Vagina (tissue), 2 donors: ENCODE measurements at places on chromosomes 16 and 17.

GRCh38 chr17:47465165-47465564 lies 65.7 kb upstream of the NPEPPS start:
- H3K27ac ChIP-seq: no peak overlapping the region
- H3K36me3 ChIP-seq: no peaks in the 10 kb centered on the region
- no peak for DNase-seq
- no peak overlapping the region for H3K4me3 ChIP-seq
- H3K4me1 ChIP-seq: no peaks in the 10 kb centered on the region

- no peak for DNase-seq
- no peak overlapping the region for H3K27ac ChIP-seq
- H3K4me1 ChIP-seq: peaks cover 6% of the 10 kb centered on the region
- H3K27me3 ChIP-seq: no peaks in the 10 kb centered on the region
Observed at GRCh38 chr17:66399441-66399840, 97.0 kb downstream of the PRKCA start.

DNA sequence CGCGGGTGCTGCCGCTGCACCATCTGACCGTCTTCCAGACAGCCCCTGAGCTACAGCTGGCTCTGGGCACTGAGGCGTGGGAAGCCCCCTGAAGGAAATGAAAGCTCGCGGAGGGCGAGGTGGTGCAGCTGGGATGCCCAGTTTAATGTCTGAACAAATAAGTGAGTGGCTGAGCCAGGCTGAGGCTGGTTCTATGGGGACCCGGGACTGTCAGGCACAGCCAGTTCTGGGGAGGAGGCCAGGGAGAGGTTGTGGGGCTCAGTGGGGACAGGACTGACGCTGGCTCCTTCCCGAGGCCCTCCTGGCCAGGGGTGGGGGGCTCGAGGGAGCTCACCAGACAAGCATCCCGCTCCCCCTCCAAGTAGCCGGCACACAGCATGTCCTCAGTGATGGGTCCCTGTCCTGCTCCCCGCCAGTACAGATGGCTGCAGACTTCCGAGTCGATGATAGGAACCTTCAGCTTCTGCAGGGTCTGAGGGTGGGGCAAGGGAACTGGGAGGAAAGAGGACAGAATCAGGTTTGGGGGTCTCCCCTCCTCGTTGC lies 4.4 kb downstream of the PRSS22 start:
- no peak for DNase-seq
- H3K27ac ChIP-seq: no peak overlapping the region
- H3K4me1 ChIP-seq: no peaks in the 10 kb centered on the region
- no peaks in the 10 kb centered on the region for H3K36me3 ChIP-seq

GRCh38 chr17:76796081-76796480 lies 58.2 kb downstream of the MFSD11 start:
- no peaks in the 10 kb centered on the region for H3K36me3 ChIP-seq
- no peak for DNase-seq
- H3K4me3 ChIP-seq: no peak overlapping the region
- H3K27me3 ChIP-seq: no peaks in the 10 kb centered on the region
- H3K27ac ChIP-seq: no peak overlapping the region

DNA sequence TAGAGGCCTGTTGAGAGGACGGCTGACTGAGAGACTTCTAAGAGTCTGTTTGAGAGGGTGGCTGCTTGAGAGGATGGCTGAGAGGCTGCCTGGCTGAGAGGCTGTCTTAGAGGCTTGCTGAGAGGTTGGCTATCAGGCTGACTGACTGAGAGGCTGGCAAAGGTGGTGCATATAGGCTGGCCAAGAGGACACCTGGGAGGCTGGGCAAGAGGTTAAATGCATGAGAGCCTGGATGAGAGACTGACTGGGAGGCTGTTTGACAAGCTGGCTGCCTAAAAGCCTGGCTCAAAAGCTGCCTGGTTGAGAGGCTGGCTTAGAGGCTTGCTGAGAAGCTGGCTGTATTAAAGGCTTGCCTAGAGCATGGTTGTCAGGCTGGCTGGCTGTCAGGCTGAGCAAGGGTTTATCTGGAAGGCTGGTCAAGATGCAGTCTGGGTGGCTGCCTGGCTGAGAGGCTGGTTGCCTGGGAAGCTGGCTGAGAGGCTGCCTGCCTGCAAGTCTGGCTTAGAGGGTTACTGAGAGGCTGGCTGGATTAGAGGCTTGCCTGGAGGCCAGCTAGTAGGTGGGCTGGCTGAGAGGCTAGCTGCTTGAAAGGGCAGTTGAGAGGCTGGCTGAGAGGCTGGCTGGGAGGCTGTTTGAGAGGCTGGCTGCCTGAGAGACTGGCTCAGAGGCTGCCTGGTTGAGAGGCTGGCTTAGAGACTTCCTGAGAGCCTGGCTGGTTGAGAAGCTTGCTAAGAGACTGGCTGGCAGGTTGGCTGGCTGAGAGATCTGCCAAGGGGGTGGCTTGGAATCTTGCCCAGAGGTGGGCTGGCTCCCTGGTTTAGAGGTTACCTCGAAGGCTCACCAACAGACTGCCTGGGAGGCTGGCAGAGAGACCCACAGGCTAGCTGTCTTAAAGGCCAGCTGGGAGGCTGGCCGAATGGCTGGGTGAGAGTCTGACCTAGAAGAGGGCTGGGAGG lies 38.3 kb upstream of the ACSM2B start:
- H3K4me3 ChIP-seq: peak overlapping the region; percentile 37
- peak; percentile 78 for DNase-seq
- H3K27me3 ChIP-seq: no peaks in the 10 kb centered on the region

DNA sequence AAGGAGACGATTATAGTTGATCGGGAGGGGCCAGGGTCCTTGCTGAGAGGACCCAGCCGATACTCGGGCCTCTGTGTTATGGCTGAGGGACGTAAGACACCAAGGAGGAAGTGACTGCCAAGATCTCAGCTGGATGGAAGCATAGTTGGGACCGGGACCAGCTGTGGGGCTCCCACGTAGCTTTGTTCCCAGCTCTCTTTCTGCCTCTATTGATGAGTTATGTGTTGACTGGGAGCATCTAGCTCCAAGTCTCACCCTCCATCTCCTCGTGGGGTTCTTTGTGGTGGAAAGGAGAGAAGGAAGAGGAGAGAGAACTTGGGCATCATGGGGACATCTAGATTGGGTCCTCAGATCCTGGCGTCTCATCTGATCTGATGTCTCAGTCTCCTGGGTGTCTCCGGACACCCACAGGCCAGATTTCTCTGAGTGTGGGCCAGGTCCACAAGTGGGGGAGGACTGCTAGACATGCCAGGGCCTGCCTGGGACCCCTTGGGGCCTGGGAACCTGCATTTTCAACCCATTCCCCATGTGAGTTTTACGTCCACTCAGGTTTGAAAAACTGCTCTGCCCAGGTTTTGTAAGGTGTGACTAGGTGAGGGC lies 1.0 kb downstream of the MGRN1 start:
- peaks cover 22% of the 10 kb centered on the region for H3K4me1 ChIP-seq
- no peaks in the 10 kb centered on the region for H3K27me3 ChIP-seq
- no peak for DNase-seq
- H3K36me3 ChIP-seq: no peaks in the 10 kb centered on the region
- peak overlapping the region; percentile 89 for H3K4me3 ChIP-seq
- peak overlapping the region; percentile 92 for H3K27ac ChIP-seq

- H3K27me3 ChIP-seq: no peaks in the 10 kb centered on the region
- no peaks in the 10 kb centered on the region for H3K36me3 ChIP-seq
- H3K4me3 ChIP-seq: no peak overlapping the region
- no peak overlapping the region for H3K27ac ChIP-seq
Observed at GRCh38 chr17:36151891-36152638, 24.4 kb downstream of the TBC1D3B start.

DNA sequence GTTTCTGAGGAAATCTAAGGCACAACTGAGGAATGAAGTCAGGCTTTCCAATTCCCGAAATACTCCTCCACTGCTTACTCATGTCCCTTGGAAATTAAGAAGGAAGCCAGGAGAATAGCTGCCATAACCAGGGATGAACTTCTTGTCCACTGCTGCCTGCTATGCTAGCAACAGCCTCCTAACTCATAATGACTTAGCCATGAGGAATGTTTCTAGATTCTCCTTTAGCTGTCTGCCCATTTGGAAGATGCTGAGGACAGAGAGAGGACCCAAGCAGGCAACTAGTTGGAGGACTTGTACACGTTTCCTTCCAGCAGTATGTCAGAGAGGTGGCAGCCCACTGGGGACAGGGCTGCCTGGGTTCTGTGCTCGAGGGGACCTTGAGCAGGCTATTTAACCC lies 939 bp upstream of the CCL2 start:
- no peak overlapping the region for H3K4me3 ChIP-seq
- no peak for DNase-seq
- peak overlapping the region; percentile 84 for H3K27ac ChIP-seq
- H3K36me3 ChIP-seq: no peaks in the 10 kb centered on the region
- no peaks in the 10 kb centered on the region for H3K27me3 ChIP-seq

DNA sequence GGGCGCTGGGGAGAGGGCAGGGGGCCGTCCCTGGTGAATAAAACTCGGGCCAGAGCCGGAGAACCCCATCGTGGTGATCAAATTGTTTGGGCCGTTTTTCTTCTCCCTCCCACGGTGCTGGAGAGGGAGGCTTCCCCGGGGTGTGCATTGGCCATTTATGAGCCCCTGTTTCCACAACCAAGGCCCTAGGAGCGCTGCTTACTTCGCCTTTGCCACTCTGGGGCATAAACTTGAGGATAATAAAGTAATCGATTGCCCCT lies 544 bp downstream of the CCP110 start:
- peak overlapping the region; percentile 64 for H3K4me3 ChIP-seq
- DNase-seq: no peak
- peaks cover 46% of the 10 kb centered on the region for H3K4me1 ChIP-seq
- H3K36me3 ChIP-seq: no peaks in the 10 kb centered on the region
- peak overlapping the region; percentile 60 for H3K27ac ChIP-seq

DNA sequence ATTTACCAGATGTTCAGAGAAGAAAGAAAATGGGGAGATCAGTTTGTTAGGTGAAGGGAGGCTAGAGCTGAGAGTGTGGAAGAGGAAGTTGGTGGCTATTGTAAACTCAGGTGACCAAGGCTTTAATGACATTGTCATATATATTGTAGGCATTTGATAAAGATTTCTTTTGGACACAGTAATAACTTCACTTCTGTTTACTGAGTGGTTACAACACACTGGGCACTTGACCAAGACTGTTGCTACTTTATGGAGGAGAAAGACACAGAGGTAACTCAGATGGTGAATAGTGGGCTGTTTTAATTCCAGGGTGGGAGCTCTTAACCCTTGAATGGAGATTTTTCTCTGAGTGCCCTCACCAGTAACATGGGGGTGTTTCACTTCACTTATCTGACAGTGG lies 46.0 kb downstream of the TNRC6A start:
- H3K27ac ChIP-seq: peak overlapping the region; percentile 18
- H3K36me3 ChIP-seq: peaks cover 31% of the 10 kb centered on the region
- no peaks in the 10 kb centered on the region for H3K27me3 ChIP-seq
- no peak overlapping the region for H3K4me3 ChIP-seq

DNA sequence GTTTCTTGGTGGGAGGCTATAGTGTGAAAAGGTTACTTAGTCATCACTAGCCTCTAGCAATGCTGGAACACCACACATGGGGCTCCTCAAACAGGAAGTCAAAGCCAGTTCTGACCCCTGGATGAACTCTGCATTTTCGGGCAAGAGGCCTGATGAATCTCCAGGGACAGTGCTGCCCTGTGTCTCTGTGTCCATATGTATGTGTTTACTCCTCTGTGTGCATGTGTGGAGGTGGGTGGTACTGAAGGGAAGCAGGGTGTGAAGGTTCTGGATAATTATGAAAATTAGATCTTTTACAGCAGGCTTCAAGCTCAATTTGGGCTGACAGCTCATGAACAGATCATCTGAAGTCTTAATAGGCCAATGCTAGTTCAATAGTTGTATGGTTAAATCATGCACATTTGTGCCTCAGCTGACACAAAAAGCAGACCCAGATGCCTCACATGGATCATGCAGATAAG lies 133.6 kb downstream of the SNX11 start:
- no peaks in the 10 kb centered on the region for H3K27me3 ChIP-seq
- no peak overlapping the region for H3K4me3 ChIP-seq
- H3K27ac ChIP-seq: no peak overlapping the region
- H3K36me3 ChIP-seq: no peaks in the 10 kb centered on the region
- no peak for DNase-seq

DNA sequence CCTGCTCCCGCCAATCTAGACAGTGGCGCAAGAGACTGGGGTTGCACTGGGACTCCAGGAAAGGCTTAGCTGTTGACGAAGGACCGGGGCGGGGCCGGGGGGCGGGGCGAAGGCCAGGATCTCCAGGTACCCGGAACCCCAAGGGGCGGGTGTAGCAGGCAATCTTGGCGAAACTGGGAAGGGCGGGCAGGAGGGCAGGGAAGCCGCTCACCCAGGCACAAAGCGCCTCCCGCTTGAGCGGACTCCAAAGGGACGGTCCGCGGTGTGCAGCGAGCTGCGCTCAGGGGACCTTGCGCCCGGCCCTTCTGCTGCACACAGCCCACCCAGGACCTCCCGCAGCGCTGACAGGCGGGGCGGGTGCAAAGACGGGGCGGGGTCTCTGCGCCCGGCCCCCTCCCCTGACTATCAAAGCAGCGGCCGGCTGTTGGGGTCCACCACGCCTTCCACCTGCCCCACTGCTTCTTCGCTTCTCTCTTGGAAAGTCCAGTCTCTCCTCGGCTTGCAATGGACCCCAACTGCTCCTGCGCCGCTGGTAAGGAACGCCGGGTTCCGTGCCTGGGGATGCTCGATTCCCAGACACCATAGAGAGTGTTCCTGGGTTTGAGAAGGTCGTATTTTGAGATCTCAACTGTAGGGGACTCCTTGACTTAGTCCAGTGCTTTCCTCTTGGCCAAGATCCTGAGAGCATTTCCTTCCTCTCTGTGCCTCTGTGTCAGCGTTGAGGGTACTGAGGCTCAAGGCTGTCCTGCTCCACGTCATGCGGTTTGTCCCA lies at the start of gene MT1F:
Gene MT1F (plus strand): TSS at position 405 of the 772 bp plus-strand sequence. CDS start 100 bp downstream, at position 505.
- no peaks in the 10 kb centered on the region for H3K36me3 ChIP-seq
- H3K4me3 ChIP-seq: peak within 1 kb of the TSS; percentile 52
- H3K27me3 ChIP-seq: no peaks in the 10 kb centered on the region
- H3K27ac ChIP-seq: peak within 1 kb of the TSS; percentile 57
- no peak for DNase-seq

DNA sequence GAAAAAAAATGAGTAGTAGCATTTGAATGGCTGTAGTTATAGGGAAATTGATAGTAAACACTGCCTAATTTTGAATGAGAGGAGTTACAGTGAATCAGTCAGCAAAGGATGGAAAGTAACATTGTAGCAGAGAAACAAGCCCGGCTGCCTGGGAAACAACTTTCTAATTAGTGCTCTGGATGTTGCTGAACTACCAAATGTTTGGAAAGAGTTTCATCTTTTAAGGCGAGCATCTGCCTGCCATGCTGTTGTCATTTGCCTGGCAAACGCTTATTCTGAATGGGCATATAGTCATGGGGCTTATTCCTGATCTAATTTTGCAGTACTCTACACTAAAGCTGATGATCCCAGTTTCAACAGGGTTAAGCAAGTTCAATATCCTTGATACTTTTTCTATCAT lies 138.6 kb downstream of the CDH11 start:
- no peak overlapping the region for H3K4me3 ChIP-seq
- no peak overlapping the region for H3K27ac ChIP-seq
- no peaks in the 10 kb centered on the region for H3K4me1 ChIP-seq
- no peak for DNase-seq
- H3K36me3 ChIP-seq: peaks cover 16% of the 10 kb centered on the region
